ENCODE measurements at places on chromosomes 1 and 21.

- DNase-seq, result no peak
Observed at GRCh38 chr1:4021136-4021973, 121.3 kb upstream of the C1orf174 start.

DNA sequence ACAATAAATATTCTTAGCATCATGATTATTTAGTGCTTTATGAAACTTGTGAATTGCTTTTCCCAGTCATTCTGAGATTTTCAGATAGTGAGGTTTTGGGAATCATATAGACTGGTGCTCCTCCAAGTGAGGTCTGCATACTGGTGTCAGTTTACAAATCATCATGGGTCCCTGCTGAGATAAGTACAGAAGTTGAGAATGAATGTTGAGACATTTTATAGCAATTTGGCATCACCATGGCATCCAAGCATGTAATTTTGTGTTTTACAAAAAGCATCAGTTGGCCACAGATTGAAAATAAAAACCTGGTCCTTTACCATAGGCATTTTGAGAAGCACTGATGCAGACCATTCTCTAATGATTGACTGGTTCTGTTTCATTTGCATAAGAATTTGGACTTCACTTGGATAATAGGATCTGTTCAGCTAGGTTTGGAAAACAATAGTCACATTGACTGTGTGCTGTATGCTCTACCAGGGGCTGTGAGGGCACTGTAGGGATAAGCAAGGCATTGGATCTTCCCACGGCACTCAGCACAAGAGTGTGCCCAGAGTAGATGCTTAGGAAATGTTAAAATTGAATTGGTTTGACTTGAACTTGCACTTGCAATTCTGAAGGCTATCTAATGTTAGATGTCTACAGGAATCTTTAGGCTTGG lies 79.0 kb upstream of the JUN start:
- no peak for DNase-seq

- DNase-seq, result no peak
Observed at GRCh38 chr1:167090314-167090942, at the start of gene GPA33. TSS of gene GPA33 (minus strand) at chr1:167090377. CDS start at chr1:167090287, 90 bp downstream.

- DNase-seq, result no peak
Observed at GRCh38 chr1:198064181-198064580, 92.6 kb upstream of the NEK7 start.

DNA sequence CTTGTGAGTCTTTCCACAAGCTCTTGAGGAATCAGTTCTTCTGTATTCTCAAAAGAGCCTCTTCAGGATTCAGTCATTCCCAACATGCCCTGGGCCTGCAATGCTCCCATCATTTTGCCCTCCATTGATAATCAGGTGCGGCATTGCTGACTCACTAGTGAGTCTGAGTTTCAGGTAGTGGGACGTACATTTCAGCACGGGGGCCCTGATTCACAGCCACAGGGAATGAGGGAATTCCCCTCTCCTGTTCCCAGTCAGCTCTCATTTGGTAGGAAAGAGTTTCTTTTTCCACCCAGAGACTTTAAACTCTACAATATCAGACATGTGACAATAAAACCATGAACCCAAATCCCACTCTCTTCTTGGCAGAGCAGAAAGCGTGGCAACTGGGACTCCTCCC lies 3.7 kb upstream of the IRF6 start:
- DNase-seq, result no peak

DNA sequence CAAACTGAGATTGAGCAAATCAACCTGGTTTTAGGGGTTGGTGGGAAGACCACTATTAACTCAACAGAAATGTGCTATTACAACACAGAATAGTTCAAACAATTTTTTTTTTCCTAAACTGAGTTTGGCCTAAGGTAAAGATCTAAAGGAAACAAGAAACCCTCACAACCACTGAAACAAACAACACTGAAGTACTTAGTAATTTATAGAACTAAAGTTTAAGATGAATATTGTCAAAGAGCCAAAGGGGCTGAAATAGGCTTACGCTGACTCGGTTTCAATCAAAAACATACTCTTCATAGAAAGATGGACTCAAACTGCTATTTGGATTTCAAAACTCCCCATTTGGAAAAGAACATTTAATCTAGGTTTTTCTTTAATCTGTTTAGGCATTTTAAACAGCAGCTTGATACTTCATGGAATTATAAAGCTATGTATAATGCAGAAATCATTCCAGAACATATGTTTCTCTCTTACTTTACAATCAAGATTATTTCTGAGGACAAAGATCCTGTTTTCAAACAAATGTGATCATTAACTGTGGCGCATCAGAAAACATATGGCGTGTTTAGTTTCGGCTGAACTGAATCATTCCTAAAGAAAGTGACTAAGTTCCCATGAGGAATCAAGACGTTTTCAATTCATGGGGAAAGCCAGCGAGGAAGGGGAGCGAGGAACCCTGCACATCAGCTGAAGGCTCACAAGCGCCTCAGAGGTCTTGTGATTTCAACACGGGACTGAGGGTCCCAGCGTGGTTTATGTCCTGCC lies 62.7 kb downstream of the SYT6 start:
- DNase-seq, result peak; percentile 5

DNA sequence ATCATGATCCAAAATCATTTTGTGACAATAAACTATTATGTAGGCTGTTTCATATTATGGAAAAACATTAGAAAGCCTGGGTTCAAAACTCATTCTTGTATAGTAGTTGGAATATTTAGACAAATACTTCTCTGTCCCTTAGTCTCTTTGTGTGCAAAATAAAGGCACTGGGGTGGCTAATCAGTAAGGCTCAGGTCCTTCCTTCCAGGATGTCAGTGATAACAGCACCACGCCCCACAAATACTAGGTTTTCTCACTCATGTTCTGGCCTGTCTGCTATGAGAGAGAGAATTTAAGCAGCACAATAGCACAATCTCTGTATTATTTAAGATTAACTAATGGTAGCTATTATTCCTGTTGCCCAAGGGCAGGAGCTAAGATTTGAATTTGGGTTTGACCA lies 458.3 kb upstream of the BEND5 start:
- DNase-seq, result no peak

DNA sequence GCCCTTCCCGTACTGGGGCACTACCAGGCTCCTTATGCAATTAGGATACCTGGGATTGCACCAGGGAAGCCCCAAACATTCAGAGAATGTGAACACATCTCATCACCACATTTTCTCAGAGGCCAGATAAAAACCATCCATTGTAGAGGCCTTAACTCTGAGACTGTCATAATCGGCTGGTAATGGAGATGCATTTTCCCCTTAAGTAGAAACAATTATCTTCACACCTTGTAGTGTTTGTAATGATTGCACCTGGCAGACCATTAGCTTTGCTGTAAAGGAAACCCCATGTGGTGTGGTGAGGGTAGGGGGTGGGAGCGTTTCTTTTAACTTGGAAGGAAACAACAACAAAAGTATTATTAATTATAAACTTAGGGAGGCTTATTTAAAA lies 90.0 kb upstream of the TLR5 start:
- DNase-seq, result no peak

GRCh38 chr1:39973503-39974135 lies 18.7 kb downstream of the MFSD2A start:
- peak; percentile 68 for DNase-seq

DNA sequence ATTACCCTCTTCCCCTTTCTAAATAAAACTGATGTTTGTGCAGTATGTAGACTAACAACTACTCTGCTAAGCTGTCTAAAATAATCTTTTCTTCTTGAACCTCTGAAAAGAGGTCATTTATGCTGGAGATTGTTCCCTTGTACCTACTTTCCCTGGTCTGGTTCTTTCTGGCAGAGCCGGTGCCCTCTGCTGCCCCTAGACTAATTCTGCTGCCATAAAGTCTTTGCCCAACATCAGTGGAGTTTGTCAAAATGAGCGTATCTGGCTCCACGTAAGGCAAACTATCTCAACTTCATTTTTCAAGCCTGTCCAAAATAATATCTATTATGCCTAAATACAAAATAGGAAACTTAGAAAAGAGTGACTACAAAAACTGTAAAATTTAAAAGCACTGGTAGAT lies 30.9 kb upstream of the ANGPTL7 start:
- no peak for DNase-seq

DNA sequence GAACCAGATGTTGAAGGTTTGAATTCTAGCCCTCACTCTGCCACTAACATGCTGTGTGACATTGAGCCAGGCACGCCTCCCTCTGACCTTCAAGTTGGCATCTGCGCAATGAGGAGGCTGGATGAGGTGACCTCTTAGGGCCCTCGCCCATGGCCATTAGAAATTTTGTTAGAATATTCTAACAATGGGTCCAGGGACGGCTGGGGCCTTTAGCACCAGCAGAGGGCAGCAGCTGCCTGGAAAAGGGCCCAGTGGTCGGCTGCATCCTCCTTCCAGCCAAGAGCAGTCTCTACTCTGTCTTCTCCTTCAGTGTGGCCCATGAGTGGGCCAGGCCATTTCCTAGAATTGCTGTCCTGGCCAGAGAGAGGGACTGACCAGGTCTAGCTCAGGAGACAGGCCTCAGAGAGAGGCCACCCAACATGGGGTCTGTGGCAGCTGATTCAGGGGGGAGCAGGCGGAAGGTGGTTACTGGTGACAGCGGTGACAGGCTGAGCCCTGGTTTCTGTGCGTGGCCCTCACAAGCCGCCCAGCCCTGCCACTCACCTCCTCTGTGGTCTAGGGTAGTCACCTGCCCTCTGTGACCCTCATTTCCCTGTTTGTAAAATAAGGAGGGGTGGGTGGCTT lies 101.3 kb upstream of the ACTL8 start:
- DNase-seq, result peak; percentile 26

- DNase-seq, result no peak
Observed at GRCh38 chr1:201543871-201544642, 5.1 kb downstream of the NAV1 start.

DNA sequence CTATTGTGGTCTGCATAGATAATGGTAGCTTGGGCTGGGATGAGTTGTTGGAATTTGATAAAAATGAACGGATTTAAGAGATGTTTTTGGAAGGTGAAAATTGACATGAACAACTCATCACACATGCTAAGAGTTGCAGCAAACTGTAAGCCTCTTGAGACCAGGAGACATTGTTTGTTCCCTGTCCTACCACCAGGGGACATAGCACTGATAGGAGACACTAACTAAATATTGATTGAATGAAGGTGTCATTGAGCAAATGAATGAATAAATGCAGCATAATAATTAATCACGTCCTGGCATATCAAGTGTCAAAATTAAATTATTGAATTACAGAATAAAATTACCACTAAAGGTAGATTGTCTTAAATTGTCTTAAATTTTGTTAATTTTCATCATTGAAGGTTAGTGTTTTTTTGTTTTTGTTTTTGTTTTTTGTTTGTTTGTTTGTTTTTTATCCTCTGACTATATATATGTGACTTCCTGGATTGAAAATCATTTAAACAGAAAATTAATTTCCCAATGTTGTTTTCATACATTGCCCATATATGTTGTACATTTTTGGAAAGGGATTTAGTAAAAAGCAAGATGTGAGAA lies 285.3 kb upstream of the C1orf105 start:
- no peak for DNase-seq

DNA sequence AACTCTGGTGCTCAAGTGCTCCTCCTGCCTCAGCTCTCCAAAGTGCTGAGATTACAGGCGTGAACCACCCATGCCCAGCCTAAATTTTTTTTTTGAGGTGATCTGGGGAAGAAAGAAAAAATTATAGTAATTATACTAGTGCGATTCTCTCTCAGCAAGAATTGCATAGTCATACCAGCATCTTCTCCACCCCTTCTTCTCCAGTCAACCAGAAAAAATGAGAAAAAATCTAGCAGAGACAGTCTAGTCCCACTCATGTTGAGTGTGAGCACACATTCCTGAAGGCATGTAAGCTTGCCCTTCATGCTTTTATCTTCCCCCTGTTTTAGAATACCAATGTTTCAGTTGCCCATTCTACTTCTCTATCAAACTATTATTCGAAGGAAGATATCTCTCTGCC lies 207.6 kb downstream of the S1PR1 start:
- DNase-seq, result no peak
